Activated CD8-positive, alpha-beta T cell treated with anti-CD3 and anti-CD28 coated beads for 36 hours (primary cell): ENCODE measurements at places on chromosomes 1 and 21.

- peak; percentile 91 for DNase-seq
Measured at GRCh38 chr1:154998818-154999570, 3.6 kb upstream of the ZBTB7B start.

DNA sequence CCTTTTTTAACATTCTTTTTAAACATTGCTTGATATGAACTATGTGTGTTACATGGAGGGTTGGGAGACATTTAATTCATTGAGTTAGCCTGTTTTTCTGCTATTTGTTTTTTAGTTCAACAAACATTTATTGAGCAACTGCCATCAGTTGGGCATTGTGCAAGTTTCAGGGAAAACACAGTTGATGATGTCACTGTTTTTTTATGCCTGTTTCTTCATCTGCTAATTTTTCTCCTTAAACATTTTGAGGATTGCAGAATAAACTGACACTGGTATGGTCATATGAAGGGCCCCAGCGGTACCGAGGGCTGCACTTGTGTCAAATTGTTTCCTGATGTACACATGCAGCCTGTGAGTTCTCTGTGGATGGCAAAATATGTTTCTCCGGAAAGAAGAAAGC lies 253.0 kb downstream of the FGGY start:
- DNase-seq = no peak

DNA sequence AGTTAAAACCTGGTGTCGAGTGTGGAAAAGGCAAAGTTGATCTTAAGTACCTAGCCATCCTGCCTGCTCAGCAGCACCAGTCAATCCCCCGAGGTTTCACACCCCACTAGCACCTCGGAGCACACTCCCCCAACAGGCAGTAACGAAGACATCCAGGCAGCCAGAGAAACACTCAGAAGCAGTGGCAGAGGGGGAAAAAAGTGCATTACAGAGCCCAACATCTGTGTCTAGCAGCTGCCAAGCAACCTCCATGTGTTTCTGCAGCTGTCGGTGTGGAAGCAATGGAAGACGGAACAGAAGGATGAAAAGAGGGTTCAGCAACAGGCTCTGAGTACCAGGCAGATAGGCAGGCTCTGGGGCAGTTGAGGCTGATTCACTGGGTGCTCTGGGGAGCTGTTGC lies 73.4 kb upstream of the PROX1 start:
- no peak for DNase-seq

DNA sequence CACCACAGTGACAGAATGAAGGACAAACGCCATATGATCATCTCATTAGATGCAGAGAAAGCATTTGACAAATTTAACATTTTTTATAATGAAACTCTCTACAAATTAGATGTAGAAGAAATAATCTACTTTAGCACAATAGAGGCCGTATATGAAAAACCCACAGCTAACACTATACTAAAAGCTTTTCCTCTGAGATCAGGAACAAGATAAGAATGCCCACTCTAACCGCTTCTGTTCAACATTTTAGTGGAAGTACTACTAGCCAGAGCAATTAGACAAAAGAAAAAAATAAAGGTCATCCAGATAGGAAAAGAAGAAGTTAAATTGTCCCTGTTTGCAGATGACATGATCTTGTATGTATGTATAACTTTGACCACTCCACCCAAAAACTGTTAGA lies 109.7 kb downstream of the SLC35F3 start:
- DNase-seq = no peak

GRCh38 chr1:50529510-50529909 lies 106.3 kb upstream of the DMRTA2 start:
- DNase-seq = no peak

DNA sequence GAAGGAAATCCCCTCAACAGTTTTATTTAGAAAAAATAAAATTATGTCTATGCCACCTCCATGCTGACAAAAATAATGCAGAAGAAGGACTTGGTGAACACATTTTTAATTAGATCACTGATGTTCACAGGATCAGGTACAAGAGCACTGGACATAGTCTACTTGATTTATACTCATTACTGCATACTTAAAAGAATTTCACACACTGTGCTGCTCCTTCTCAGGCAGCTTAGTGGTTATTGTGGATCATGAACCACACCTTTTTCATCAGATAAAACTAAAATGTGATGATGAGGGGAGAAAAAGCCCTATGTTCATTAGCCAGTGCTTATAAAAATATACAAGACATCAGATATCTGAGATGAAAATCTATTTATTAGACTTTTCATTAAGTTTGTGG lies 103.3 kb upstream of the DPH5 start:
- DNase-seq = no peak

DNA sequence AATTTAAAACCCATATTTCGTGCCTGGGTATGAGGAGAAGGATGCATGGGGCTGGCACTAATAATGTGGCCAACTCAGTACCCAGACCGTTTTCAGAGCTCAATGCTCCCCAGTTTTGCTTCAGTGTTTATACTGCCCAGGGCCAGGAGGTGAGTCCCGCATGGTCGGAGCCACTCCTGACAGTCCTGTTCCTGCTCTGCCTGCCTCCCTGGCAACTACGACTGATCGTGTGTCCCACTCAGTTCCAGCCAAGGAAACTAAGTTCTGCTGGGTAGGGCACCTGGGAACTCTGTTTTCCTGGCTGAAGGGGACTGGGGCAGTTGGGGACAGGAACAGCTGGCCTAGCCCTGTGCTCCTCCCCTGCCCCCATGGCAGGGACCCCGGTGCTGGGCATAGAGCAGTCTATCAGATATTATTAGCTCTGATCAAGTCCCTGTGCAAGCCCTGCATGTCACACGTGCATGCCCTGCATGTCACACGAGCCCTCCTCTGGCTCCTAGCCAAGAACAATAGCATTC lies 19.2 kb downstream of the S100A7 start:
- DNase-seq = no peak

DNA sequence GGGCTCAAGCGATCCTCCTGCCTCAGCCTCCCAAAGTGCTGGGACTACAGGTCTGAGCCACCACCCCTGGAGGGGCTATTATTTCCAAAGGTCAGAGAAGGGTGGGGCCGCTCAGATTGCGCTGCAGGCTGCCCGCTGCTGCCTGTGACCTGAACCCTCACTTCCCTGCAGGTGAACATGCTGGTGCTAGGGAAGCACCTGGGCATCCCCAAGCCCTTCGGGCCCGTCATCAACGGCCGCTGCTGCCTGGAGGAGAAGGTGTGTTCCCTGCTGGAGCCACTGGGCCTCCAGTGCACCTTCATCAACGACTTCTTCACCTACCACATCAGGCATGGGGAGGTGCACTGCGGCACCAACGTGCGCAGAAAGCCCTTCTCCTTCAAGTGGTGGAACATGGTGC lies 8.6 kb upstream of the PADI6 start:
- no peak for DNase-seq

DNA sequence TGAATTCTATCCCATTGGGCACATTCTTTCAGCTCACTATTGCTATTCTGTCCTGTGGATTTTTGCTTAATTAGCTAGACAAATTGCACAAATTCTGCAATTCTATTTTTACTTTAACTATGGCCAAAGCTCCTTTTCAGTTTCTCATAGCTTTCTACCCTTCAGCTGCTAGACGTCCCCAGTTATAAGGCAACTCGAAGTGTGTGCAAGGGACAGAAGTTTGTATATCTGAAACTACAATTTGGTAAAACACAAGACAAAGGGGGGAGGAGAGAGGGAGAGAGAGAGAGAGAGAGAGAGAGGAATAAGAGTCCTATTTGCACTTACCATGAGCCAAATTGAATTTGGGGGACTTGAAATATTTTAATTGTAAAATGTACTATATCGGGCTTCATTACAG lies 91.8 kb downstream of the SETD4 start:
- DNase-seq = no peak

- no peak for DNase-seq
Measured at GRCh38 chr1:28560886-28561285, 8.0 kb downstream of the TRNAU1AP start.

DNA sequence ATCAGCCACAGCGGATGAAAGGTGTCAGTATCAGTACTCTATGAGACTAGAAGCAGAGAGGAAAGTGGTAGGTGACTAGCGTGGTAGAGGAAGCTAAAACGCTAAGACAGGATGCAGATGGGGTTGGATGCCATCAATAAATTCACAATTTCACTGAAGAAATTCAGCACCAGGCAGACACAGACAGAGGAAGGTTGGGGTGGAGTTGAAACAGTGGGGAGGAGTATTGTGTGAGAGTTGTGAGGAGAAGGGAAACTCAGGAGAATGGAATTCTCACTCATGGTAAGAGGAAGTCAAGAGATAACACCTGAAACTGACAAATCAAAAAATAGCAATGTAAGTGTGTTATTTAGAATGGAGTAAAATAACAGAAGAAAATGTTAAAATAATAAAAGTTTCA lies 208.5 kb upstream of the DAB1 start:
- no peak for DNase-seq

- DNase-seq = peak; percentile 38
Measured at GRCh38 chr1:157399984-157400382, 152.3 kb downstream of the FCRL5 start.

GRCh38 chr1:60126723-60127122 lies 53.2 kb upstream of the C1orf87 start:
- DNase-seq = no peak

DNA sequence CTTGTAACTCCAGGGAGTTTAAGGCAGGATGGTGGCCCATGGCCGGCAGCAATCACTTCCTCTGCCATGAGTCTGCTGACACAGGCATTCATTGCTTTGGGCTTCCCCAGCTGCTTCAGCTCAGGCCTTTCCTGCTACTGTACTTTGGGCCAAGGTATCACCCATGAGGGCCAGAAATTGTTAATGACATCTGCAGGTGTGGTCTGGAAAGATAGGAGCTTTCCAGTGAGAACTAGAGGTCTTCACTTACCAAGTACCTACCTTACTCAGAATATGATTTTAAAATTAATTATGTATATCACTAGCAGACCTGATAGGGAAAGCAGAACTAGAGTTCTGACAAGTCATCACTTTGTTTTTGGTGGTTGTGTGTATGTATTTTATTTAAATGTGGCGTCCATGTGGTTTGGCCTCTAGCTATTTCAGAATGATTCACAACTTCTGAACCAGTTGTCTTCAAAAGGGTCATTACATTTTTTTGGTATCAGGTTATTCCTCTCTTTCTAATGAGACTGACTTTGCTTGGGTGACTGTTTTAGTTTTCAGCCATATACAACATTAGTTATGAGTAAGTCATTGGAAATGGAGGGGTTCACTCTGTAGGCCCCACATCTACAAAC lies 2.7 kb downstream of the RGL1 start:
- no peak for DNase-seq

DNA sequence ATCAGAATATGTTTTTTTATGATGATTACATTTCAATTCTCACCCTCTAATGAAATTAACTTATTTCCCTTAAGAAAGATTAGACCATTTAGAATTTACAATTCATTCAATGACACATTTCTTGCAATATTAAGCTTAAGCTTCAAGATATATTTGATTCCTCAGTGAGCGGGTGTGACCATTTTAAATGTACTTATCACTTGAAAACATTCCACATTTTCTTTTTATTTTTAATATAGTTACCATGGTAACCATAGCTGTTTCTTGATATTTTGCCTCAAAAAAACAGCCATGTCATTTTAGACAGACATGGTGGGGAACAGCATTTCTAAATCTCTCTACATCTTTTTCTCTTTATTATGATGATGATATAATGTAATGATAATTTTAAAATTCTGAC lies 1029.0 kb upstream of the B3GALT2 start:
- DNase-seq = no peak

DNA sequence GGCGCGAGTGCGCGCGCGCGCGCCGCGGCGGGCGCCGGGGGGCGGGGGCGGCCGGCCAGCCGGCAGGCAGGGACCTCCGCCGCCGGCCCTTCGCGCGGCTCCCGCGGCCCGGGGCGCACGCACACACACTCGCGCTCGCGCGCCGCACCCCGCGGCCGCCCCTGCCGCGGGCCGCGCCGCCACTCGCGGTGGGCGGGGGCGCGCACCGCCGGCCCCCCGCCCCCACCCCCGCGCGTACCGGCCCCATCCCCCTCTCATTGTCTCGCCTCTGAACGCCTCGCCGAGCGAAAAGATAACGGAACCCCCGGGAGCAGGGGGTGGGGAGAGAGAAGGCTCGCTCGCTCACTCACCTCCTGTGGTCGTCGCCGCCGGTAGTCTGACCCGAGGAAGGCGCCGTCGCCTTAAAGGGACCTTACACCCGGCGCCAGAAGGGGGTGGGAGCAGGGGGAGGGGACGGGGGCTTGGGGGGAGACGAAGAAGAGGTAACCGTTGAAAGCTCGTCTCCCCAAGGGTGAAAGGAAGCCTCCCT lies 428 bp downstream of the POGZ start:
- DNase-seq = peak; percentile 62

DNA sequence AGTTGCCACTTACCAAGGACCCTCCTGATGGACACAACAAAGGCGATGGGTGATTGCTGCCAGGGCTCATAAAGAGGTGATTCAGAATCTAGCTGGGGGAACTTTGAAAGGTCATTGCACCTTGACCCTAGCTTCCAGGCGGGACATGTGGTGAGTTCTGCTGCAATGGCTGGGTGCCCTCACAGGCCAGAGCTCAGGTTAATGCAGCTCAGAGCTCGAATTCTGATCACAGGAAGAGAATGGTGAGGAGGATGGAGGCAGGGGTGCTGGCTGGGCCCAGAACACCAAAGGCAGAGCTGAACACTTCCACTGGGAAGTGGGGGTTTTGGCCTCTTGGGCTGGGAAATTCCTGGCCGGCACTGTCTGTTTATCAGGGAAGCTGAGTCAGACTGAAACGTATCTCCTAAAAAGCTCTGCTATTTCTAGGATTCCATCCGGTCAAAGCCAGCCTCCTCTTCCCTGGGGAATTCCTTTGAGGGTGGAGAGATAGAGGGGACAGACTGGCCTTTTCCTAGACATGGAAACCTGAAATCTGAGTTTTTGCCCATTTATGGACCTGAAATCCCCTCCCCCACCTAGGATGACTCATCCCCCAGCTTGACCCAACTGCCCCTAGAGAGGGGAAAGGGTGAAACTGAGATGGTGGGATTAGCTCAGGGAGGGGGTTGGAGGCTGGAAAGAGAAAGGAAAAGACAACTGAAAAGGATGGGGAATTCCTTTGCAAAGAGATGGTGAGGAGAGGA lies 27.2 kb downstream of the NUAK2 start:
- no peak for DNase-seq

GRCh38 chr1:182406012-182406411 lies 5.5 kb upstream of the TEDDM1 start:
- no peak for DNase-seq
